ENCODE measurements at places on chromosomes 1 and 21.

- no peak for DNase-seq
Measured at GRCh38 chr1:224160171-224160682, 22.8 kb upstream of the DEGS1 start.

- DNase-seq, result no peak
Measured at GRCh38 chr1:89832496-89833127, 11.8 kb downstream of the LRRC8D start.

- no peak for DNase-seq
Measured at GRCh38 chr1:31803610-31804009, 12.2 kb downstream of the SPOCD1 start.

GRCh38 chr1:112325504-112325903, 70.5 kb upstream of the CTTNBP2NL start:
- DNase-seq, result no peak
